WTC11 (cell line): ENCODE measurements at places on chromosomes 1 and 21.
A peak's percentile ranks its signal among the peaks of the same experiment; 100 is the strongest.

GRCh38 chr1:36658838-36659237 is 176.1 kb upstream of the CSF3R start:
- DNase-seq = no peak

DNA sequence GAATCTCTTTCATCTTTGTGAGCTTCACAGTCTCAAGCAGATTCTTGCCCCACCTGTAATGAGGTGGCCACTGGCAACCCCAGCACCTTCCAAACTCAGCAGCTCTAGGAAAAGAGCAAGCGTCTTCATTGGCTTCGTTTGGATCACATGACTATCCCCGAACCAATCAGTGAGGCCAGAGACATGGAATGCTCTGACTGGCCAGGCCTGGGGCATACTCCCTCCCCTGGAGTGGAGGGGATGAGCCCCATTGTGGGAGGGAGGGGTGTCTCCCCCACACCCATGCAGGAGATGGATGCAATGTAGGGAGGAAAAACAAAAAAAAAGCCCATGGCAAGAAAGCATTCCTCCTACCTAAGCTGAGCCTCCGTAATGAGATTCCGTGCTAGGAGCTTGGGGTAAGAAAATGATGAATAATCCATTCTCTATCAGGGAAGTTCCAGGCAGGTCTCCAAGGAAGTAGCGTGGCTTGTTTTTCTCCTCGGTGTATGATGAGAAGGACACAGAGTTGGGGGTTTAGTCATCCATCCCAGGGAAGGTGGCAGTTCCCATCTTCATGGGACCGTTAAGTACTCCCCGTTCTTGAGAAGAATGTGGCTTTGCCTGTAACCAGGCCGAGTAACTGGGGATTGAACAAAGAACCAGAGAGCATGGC is 32.7 kb downstream of the FHAD1 start:
- DNase-seq = peak; percentile 28

GRCh38 chr1:164841702-164842465 is 282.9 kb downstream of the PBX1 start:
- DNase-seq = no peak

DNA sequence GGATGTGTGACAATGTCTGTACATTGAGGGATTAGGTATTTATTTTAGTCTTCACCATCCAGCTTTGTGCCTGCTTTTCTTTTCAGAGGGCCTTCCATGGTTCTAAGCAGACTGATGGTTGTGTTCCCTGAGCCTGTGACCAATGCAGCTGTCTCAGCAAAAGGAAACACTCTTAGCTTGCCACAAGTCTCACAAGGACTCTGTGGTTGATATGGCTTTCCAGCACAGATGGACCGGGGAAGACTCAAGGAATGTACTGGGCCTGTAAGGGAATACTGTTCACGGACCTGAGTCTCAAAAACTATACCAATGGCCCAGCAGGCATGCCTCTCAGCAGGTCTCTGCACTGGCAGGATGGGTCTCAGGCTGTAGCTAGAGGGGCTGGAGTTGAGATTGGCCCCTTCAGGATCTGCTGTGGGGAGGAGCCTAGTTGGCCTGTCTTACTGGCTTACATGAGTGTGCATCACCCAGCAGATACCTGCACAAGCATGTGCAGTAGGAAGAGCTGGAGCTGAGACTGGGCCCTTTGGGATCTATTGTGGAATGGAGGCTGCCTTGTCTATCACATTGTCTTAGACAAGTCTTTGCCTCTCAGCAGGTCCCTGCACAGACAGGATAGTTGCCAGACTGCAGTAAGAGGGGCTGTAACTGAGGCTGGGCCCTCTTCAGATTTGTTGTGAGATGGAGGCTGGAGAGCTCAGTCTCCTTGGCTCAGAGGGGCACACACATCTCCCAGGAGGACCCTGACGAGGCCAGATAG is 52.0 kb upstream of the PDC start:
- no peak for DNase-seq

- DNase-seq = no peak
These were observed 38.7 kb downstream of the VTCN1 start for GRCh38 chr1:117171900-117172511.

- DNase-seq = no peak
These were observed 42.0 kb downstream of the PCSK9 start for GRCh38 chr1:55081188-55081904.

DNA sequence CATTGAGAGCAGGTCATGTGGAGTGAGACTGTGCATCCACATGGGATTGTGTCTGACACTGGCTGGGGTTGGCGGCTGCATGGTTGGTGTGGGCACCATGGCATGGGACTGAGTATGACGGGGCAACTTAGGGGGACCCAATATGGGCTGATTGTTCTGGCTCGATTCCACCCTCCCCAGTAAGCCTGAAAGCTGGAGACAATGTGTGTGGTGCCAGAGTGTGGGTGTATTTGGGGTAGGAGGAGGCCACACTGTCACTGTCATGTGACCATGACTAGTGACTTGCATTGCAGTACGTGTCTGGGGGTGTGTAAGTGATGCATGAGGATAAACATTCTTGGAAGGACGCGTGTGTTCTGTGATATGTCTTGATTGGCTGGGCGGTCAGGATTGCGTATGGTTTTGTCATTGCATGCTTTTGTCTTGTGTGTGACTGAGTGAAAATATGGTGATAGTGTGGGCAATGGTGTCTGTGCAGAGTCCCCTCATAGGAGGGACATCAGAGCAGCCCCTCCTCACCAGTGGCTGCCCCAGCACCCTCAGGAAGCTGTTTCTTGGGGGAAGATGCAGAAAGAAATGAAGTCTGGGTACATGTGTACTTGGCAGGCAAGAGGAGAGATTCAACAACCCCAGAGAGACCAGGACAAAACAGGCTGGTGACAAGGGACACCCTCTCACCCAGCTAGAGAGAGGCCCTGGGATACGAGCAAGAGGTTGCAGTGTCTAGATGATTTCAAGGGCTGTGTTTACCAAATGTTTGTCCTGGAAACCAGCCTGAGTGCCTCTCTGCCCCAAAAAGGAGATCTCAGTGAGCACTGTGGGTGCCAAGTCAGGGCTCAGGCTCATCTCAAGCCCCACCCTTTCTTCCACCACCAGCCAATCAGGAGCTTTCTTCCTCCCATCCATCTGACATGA is 36.3 kb downstream of the SDC3 start:
- no peak for DNase-seq

GRCh38 chr1:115218699-115219098 is 119.3 kb downstream of the NGF start:
- DNase-seq = no peak

GRCh38 chr1:183633676-183634343 is 1.8 kb downstream of the ARPC5 start:
- no peak for DNase-seq

- no peak for DNase-seq
These were observed 400.1 kb downstream of the NEGR1 start for GRCh38 chr1:71882226-71882625.

DNA sequence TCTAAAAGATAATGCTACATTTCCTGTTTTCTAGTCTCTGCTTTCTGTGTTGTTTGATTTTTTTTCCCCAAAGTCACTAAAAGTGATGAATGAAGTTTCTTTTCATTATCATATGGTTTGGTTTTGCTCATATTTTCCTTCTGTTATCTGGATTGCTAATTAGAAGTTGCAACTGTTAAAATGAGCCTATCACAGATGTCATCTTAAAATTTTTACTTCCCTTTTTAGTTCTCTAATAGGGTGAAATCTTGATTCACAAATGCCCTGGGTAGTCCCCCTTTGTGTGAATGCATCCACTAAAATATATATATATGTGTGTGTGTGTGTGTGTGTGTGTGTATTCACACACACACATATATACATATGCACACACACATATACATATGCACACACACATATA is 144.1 kb downstream of the GREM2 start:
- no peak for DNase-seq

- DNase-seq = peak; percentile 82
These were observed 16.2 kb downstream of the PLEKHO1 start for GRCh38 chr1:150165622-150166612.

DNA sequence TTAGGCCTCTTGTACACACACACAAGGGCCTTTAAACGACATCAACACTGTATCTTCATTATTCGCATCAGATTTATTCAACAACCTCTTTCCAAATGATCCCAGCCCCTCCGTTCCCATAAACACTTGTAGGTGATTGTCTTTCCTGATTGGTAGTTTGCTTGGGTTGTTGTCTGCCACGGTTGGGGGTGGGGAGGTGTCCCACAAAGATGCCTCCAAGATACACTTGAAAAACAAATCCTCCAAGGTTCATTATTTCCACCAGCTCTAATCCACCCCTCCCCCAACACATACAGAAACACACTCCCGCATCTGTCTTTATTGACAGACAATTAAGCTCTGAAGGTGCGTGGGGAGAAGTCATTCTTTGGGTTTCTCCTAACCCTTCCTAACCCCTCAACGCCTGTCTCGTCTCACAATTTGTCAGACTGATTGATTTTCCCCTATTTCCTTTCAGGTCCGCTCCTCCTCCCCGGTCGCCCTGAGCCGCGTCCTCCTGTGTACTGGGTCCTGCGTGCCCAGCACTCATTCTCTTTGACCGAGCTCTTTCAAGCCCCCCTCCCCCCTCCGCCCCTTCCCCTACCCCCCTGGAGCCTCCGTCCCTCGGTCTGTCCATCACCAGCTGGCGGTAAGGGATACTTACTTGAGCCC is 1.4 kb downstream of the WDR26 start:
- DNase-seq = no peak

DNA sequence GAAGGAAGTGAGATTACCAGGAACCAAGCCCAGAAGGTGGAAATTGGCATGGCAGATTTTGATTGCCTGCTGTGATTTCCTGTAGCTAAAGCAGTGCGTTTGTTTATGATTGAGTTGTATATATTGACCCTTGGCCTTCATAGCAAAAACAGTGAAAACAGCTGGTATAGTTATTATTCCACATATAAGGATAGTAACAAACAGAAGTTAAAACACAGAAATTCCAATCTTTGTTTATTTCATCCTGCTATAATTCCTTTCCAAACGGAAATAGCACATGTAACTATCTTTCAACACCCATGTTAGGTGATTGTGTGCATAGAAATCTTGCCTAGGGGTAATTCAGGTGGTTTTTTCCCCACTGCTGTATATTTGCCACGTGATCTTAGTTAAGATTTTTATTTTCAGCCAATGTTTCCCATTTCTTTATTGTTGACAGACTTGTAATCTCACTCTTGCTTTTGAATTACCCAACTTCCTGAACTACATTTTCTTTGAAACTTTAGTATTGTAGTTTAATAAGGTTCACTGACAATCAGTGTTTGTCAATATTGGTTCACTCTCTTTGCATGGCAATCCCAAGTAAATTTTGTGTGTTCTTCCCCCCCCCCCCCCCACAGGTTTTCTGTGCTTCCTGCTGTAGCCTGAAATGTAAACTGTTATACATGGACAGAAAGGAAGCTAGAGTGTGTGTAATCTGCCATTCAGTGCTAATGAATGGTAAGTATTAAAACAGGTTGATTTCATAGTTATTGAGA is 102.7 kb downstream of the CC2D1B start:
- no peak for DNase-seq

GRCh38 chr1:54570161-54570560 is 22.1 kb downstream of the ACOT11 start:
- no peak for DNase-seq
